ENCODE measurements at places on chromosomes 12 and 14.

GRCh38 chr14:64117671-64118402 lies 176.3 kb downstream of the ESR2 start:
- no peak for DNase-seq

DNA sequence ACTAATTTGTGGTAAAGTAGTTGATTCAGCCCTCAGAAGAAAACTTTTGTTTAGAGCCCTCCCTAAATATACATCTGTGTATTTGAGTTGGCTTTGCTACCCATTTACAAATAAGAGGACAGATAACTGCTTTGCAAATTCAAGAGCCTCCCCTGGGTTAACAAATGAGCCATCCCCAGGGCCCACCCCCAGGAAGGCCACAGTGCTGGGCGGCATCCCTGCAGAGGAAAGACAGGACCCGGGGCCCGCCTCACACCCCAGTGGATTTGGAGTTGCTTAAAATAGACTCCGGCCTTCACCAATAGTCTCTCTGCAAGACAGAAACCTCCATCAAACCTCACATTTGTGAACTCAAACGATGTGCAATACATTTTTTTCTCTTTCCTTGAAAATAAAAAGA lies 2.7 kb downstream of the FZD10 start:
- DNase-seq = no peak

DNA sequence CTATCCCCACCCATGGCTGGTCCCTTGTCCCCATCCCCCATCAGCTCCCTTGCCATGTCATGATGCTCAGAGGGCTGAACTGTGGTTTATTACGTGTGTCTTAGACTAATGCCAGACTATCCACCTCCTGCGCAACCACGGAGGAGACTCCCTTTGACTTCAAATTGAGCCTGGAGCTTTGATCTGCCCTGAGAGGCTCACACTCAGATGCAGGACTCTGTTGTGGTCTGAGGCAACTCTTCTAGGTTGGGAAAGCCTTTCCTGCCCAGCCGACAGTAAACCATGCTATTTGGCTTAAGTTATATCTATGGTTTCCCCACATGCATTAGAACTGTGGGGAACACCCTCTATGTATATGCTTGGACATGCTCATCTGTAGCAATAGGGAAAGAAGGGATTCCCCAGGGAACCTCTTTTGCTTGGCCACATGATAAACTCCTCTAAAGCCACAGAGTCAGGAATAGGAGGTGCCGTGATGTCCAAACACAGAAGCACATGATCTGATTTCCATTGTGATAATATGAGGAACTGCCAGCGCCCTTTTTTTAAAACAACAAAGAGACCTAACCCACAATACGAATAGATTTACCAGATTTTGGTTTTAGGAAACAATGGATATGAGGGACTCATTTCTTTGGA lies 11.1 kb upstream of the LGALS3 start:
- no peak for DNase-seq

GRCh38 chr14:76194327-76194726 lies 42.6 kb downstream of the GPATCH2L start:
- no peak for DNase-seq

DNA sequence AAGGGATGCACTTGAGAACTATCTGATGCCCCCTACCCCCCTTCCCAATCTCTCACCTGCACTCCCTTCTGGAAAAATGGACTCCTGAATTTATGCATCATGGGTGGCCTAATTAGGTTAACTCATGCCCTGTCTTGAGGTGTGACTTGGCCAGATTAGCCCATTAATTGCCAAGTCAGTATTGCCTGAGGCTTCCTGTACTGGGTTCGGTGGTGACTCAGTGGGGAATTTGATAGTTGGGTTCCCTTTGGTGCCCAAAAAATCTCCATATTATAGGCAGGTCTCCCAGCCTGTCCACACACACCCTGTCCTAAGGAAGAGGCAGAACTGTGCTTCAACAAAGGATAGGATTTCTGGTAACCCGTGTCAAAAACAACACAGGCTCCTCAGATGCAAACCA lies 146.1 kb downstream of the CHST11 start:
- no peak for DNase-seq

DNA sequence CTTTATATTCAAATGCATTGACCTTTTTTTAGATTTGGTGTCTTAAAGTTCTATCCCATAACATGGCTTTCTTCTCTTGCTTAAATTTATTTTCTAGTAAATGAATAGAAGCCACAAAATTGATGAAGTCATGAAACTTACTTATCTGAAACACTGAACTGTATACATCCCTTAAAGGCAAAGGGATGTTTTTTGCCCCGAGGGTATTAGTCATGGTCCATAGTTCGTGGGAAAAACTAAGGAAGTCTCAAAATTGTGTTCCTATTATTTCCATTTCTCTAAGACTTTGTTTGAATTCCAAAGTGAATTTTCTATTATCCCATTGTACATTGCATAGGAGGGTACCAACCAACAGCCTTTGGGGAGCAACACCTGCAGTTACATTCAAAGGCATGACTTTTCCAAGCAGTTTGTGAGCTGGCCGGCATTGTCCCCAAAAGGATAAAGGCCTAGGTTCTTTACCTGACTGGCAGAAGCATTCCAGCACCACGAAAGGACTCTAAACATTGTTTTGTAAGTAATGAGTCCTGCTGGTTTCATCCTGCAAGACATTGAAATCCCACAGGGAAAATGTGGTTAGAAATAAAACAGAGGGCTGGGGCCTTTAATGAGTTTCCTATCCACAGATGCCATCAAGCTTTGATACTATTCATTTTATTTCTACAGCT lies 473.5 kb downstream of the PRKD1 start:
- no peak for DNase-seq

DNA sequence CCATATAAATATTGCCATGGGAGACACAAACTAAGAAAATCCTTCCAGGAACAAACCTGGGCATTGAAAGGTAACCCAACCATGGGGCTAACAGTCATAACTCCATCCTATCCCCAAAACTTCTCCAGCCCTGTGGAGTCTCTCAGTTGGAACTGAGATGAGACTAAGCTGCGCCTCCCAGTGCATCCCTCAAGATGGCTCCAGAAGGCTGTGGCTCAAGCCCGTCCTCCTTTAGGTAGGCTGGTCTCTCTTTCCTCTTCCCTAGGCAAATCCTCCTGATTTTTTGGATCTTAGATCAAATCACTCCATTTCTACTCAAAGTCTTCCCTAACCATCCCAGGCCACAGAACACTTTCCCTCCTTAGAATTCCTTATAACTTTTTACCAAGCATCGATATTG lies 364.3 kb upstream of the CCDC196 start:
- no peak for DNase-seq

Measured in CD4-positive, alpha-beta T cell treated with Interleukin-2 at 100 ng/mL for 4 hours (primary cell).